ENCODE measurements at places on chromosomes 5 and 9. TPM values are rescaled to one million over a fixed set of nuclear protein-coding genes. Genes with fewer than 3 reads are reported as not detected.

NIPBL gene
- 67.8 TPM for polyA plus RNA-seq

GRCh38 chr9:125911861-125912644 lies 164.9 kb downstream of the PBX3 start:
- DNase-seq, result no peak

DNA sequence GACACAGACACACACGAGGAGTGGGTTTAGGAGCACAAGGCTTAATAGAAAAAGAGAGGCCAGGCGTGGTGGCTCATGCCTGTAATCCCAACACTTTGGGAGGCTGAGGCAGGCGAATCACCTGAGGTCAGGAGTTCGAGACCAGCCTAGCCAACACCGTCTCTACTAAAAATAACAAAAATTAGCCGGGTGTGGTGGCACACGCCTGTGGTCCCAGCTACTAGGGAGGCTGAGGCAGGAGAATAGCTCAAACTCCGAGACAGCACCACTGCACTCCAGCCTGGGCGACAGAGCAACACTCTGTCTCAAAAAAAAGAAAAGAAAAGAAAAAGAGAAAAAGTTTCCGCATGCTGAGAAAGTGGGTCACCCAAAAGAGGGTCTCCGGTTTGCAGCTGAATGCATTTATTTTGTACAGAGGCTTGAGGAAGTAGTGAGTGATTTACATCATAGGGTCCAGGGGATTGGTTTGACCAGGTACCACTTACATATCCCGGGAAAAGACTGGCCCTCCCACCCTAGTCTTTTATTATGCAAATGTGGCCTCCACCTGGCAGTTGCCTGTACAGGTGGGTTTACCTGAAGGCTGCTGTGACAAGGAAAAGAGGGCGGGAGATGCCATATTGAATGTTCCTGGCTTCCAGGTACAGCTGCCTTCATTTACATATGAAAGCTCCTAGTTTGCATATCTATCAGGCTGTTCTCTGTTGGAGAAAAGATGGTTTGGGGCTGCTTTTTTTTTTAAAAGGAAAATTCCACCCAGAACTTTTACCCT lies 366.2 kb upstream of the GRAMD2B start:
- DNase-seq, result no peak

GRCh38 chr5:123868267-123868666 lies 356.3 kb downstream of the CSNK1G3 start:
- DNase-seq, result no peak

SLC23A1 gene
- 21.7 TPM for polyA plus RNA-seq

SURF1 gene
- 52.4 TPM for polyA plus RNA-seq

DNA sequence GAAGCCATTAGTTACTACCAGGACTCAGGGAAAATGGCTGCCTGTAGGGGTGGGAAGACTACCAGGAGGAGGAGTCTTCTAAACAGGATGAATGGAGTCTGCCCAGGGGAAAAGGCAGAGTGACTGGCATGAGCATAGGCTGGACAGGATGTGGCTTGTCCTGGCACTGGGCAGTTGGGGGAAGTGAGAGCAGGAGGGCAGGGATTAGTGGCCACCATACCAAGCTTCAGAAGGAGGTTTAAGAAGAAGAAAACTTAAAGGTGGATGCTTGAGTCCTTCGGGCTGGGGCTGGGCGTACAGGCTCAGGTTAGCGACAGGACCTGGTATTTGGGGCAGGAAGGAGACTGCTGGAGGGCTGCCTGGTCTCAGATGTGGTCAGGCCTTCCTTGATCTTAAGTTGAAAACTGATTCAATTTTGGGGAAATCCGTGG lies 5.0 kb upstream of the NSD1 start:
- DNase-seq, result no peak

GRCh38 chr9:74309654-74310053 lies 187.5 kb upstream of the RORB start:
- no peak for DNase-seq

LCN1 gene
- polyA plus RNA-seq, result not detected

Measured in renal cortex interstitium (tissue), 15 donors.